Stimulated activated effector memory CD8-positive, alpha-beta T cell treated with anti-CD3 and anti-CD28 coated beads, Interleukin-12 subunit alpha, Interleukin-12 subunit beta, amount 100 ng/mL, for 72 hours (primary cell): ENCODE measurements at places on chromosomes 12 and 14.

DNA sequence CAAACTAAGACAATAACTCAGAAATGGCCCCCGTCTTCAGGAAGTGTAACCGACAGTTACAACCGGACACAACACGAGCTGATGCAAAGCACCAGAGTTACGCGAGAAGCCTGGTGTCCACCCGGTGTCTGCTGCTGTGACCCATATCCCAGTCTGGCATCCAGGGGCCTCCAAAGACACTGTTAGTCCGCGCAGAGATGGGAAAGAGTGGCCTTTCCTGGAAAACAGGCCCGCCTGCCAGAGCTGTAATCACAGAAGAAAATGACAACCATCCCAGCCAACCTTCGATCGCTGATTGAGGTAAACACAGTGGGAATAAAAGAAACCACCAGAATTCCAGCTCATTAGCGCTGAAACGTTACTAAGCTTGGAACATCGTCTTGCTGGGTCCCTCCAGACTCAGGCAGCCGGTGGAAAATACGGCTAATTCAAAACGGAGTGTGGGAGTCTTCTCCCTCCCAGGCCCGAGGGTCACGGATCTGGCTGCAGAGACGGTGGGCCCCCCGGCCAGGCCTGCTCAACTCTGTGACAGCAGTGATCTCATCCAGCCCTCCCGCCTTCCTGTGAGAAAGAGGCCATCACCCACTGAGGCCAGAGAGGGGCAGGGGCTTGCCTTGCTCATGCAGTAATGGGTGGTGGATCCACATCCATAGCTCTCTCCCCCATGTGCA, 273.9 kb upstream of the RTL1 start:
- DNase-seq = no peak

- no peak for DNase-seq
Measured at GRCh38 chr14:73599499-73599898, 7.8 kb downstream of the ACOT4 start.

DNA sequence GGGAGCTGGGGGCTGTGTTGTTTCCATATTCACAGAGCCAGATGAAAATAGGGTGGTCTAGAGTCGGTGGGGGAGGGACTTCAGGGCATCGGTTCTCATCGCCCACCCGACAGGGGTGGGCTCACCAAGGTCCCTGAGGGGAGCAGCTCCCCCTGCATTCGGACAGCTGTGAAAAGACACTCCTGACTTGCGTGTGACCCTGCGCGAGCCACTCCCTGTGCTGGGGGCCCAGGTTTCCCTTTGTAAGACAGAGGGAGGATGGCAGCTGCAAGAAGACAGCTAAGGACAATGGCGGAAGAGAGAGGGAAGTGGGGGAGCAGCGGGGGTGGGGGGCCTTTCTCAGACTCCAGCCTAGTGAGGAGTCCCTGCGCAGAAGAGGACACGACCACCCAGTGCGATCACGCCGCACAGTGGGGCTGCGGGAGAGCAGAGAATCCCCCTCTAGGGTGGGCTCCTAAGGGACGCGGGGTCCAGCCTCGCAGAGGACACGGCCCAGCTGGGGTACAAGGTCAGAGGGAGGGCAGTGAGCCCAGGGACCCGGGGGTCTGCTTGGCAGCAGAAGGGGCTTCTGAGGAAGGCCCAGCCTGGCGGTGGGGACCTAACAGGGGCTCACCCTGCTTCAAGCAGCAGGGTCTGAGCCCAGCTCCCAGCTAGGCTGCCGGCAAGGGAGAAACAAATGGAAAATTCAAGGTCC, 326.9 kb upstream of the DIO3 start:
- no peak for DNase-seq

DNA sequence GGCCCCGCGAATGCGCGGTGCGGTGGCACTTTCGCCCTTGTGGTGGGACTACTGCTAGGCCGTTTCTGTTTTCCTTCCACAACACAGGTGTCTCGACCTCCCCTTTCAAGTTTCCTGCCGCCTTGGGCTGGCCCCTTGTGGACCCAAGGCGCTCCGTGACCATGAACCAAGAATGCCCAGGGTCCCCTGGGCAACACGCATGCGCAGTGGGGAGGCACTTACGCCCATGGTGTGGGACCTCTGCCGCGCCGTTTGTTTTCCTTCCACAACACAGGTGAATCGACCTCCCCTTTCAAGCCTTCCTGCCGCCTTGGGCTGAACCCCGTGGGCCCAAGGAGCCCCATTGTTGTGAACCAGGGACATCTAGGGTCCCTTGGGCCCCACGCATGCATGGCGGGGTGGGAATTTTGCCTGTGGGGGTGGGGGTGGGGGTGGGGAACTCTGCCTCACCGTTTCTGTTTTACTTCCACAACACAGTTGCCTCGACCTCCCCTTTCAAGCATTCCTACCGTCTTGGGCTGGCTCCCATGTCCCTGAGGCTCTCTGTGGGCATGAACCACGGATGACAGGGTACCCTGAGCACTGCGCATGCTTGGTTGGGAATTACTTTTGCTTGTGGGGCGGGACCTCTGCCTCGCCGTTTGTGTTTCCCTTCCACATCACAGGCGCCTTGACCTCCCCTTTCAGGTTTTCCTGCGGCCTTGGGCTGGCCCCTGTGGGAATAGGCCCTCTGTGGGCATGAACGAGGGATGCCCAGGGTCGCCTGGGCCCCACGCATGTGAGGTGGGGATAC, 355.1 kb downstream of the ALG10 start:
- DNase-seq = no peak

- DNase-seq = no peak
Measured at GRCh38 chr12:45703942-45704341, 25.6 kb upstream of the ARID2 start.

GRCh38 chr12:55684761-55685370, 22.8 kb downstream of the ITGA7 start:
- DNase-seq = no peak

GRCh38 chr14:102655137-102655536, 62.7 kb downstream of the RCOR1 start:
- no peak for DNase-seq
